ENCODE measurements at places on chromosomes 12 and 14.

DNA sequence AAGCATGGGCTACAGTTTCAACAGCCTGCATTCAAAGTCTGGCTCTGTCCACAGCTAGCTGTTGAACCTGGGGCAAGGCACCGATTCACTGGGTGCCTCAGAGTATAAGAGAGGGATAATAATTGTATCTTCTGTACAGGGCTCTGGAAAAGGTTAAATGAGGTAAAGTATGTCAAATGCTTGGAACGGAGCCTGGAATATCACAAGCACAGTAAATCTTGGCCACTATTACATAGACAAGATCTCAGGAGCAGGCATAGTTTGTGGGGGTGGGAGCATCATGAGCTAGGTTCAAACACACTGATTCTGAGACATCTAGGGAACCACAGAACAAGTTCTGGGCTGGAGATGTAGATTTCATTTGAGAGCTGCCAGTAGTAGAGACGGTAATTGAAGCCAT is 203.7 kb upstream of the NUDT4 start:
- DNase-seq, result peak; percentile 82

- DNase-seq, result no peak
Observed at GRCh38 chr14:104135121-104135903, 3.1 kb upstream of the KIF26A start.

GRCh38 chr12:43434614-43435013 is 117.4 kb downstream of the ADAMTS20 start:
- no peak for DNase-seq

GRCh38 chr12:26340649-26341048 is 145.3 kb downstream of the SSPN start:
- DNase-seq, result no peak

DNA sequence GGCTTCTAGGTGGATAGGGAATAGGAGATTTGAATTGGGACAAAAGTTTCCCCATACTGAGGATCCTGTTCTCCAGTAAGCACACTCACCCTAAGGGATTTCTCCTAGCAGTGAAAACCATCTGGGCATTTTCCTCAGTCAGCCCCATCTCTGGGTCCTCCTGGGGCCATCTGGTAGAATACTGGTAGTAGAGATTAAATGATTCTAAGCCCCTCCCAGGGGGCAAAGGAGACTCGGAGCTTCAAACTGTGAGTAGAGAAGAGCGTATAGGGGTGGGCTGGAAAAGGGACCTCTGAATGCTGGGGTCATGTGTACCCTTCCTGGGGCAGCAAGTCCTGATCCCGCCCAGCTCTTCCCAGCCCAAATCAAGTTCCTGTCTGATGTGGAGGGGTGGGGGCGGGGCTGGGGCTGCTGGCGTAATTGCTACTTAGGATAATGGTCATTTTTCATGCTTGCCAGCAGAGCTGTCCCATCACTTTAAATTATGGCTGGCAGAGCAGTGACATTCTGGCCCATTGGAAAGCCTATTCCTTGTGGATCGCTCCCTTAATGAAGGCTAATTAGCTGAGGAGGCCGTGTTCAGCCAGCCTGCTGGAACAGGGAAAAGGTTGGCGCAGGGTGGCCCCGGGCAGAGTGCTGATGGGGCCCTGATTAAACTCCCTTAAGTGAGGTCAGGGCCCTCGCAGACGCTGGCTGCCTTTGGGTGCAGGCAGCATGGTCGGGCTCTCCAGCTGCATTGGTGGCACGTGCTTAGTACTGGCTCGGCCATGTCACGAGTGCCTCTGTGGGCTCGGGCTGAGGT is 127.8 kb downstream of the TSPAN9 start:
- no peak for DNase-seq

- DNase-seq, result no peak
Observed at GRCh38 chr14:99289394-99290189, 17.6 kb upstream of the BCL11B start.

DNA sequence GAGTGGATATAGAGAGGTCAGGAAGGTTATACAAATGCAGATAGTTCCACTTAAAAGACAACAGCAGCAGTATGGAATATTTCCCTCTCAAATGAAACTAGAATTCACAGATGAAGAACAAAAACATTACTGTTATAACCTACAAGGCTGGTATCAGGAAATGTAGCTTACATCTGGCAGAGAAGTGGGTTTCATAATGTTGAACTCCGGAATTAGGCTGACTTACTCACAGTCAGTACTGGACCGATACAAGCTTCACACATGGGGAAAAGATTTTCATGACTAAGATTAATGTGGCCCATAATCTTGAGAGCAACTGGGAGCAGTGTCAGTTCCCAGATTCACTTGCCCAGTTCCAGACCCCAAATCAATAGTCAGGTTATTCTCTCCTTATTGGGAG is 353.9 kb downstream of the DUSP6 start:
- DNase-seq, result no peak

- no peak for DNase-seq
Observed at GRCh38 chr12:93773122-93773871, 96.1 kb downstream of the CRADD start.

- DNase-seq, result no peak
Observed at GRCh38 chr12:13127444-13127843, 24.0 kb upstream of the GSG1 start.

- no peak for DNase-seq
Observed at GRCh38 chr12:52925717-52926595, 21.1 kb upstream of the KRT8 start.

- DNase-seq, result no peak
Observed at GRCh38 chr14:86203843-86204242, 673.9 kb downstream of the FLRT2 start.

DNA sequence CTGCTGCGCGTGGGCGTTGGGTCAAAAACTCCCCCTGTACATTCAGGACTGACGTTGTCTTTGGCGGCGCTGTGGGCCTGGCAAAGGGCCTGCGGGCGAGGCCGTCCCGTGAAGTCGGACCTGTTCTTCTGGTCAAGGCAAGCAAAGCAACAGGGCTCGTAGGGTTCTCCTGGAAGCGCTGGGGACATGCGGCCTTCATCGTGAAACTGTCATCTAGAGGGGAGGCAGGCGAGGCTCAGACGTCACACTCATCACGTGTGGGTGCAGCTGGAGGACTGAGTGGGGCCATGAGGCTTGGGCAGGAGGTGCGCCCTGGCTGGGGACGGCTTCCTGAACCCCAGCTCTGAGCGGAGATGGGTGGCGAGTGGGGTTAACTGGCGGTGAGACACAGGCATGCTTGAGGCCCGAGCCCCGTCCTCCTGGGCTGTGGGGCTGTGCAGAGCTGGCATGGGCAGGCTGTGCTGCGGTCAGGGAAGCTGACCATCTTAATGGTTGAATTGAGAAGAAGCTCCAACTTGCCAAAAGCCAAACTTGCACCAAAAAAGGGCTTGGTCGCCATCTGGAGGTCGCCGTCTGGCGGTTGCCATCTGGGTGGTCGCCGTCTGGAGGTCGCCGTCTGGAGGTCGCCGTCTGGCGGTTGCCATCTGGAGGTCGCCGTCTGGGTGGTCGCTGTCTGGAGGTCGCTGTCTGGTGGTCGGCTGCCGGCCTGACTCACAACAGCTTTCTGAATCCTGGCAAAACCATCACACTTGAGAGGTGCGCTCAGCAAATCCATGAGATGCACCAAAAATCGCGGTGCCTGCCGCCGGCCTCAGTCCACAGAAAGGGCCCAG is 66.2 kb downstream of the NOC4L start:
- no peak for DNase-seq

DNA sequence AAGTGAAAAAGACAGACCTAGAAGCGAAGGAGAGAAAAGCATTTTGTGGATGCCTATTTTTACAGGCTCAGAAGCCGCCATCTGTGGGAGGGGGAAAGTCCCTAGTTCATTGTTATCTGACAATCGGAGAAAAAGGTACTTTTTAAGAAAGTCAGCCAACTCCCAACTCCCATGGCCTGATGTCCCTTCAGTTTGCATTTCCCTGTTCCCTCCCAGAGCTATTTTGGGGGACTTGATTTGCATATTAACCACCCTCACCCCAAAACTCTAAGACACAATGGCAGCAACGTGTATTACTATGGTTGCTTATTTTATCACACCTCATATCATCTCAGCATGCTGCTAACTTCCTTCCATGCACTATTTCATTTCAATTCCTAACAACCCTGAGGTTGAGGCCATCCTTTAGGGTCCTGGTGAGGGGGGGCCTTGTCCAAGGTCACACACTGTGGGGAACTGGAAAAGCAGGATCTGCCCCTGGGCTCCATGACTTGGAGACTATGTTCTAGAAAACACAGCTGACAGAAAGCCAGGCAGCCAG is 18.7 kb downstream of the HVCN1 start:
- DNase-seq, result no peak

- DNase-seq, result no peak
Observed at GRCh38 chr14:24032727-24033418, 18.9 kb upstream of the CARMIL3 start.

DNA sequence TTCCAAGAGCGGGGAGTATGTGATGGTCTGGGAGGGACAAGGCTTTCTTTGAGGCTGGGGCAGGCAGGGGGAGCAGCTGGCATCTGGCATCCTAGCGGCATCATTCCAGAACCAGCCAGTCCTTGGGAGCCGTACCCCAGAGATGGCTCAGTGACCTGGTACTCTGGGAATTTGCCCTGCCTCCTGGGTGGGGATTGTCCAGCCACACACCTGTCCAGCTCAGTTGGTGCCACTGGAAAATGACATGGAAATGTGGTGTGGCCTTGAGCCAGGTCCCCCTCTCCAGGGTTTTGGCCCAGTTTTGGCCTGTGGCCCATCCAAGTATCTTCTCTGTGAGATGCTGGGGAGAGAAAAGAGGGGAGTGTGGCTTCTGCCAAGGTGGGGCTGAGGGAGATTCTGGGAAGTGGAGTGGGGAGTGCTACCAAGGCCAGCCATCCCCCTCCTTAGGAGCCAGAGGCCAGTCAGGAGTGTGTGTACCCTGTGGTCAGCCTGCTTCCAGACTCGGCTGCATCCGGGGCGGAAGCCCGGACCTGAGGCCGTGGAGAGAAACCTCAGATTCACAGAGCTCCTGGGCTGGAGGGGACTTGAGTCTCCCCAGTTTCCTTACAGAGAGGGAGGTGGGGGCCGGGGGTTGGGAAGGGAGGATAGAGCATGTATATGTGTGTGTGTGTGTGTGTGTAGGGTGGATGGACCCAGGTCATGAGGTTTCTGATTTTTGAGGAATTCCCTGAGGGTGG is 14.7 kb upstream of the KRT80 start:
- no peak for DNase-seq

GRCh38 chr12:80033448-80033847 is 65.9 kb upstream of the OTOGL start:
- DNase-seq, result peak; percentile 46

GRCh38 chr12:63862187-63862968 is 17.9 kb downstream of the SRGAP1 start:
- no peak for DNase-seq

DNA sequence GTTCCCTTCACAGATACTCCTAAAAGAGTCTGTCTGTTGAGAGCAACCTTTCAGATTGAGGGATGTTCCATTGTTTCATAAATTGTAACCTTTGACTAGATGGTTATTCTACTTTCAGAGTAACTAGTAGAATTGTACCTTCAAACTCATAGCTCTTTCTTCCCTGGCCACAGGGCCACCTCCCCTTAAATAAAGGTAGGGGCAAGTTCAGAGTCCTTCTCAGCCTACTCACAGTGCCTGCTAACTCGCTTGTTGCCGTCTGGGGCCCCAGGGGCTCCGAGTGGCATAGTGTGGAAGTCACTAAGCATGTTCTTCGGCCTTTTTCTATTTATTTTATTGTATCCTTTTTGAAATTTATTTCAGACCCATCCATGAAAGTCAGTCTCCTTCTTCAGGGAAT is 250.4 kb downstream of the ALX1 start:
- DNase-seq, result no peak

GRCh38 chr12:107468182-107468581 is 217.4 kb upstream of the PWP1 start:
- DNase-seq, result no peak

- no peak for DNase-seq
Observed at GRCh38 chr12:100497105-100497795, 23.6 kb downstream of the NR1H4 start.

GRCh38 chr14:72512281-72512680 is 381.6 kb downstream of the DPF3 start:
- DNase-seq, result no peak

DNA sequence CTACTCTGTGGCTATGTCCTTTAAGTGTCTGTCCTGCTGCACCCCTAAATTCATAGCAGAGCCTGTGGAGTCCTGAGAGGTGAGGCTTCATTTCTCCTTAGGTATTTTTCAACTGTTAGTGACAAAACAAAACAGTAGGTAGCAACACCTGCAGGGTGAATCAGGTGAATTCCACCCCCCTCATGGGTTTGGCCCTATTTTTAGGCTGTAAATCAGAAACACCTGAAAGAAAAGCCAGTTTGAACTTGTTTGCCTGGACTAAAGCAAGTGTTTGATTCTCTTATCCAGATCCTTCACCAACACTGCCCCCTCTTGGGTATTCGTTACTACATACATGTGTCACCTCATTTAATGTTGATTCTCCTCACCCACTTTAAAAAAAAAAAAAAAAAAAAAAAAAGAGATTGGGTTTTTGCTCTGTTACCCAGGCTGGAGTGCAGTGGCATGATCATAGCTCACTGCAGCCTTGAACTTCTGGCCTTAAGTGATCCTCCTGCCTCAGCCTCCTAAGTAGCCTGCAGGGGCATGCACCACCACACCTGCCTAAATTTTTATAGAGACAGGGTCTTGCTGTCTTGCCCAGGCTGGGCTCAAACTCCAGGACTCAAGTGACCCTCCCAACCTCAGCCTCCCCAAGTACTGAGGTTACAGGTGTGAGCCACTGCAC is 10.3 kb downstream of the TBPL2 start:
- DNase-seq, result peak; percentile 59

GRCh38 chr12:1422604-1423315 is 171.6 kb downstream of the FBXL14 start:
- DNase-seq, result no peak

DNA sequence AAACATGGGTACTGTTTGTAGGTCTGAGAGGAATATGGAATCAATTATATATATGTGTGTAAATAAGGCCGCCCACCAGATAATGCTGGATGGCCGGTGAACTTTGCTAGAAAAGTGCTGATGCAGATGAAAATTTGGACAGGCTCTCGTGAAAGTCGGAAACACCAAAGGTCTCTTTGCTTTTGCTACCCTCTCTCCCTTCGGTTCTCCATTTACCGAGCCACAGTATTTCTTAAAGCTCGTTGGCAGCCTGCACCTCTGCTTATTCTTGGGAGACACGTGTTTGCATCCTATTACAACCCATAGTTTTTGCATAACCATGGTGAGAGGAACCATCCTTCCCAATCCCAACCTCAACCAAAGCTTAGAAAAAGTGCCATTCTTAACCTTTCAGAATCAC is 109.6 kb downstream of the FOXN3 start:
- no peak for DNase-seq

GRCh38 chr14:92902726-92903125 is 20.2 kb upstream of the CHGA start:
- DNase-seq, result no peak

- DNase-seq, result no peak
Observed at GRCh38 chr14:60926002-60926401, 54.9 kb downstream of the TRMT5 start.

- DNase-seq, result peak; percentile 48
Observed at GRCh38 chr12:98758331-98758730, 113.2 kb downstream of the APAF1 start.

Measured in astrocyte of the cerebellum (primary cell).